Stimulated activated CD4-positive, alpha-beta T cell treated with anti-CD3 and anti-CD28 coated beads, TNF-alpha, amount 100 ng/mL, for 1 hour (primary cell): ENCODE measurements at places on chromosomes 13 and 19.

DNA sequence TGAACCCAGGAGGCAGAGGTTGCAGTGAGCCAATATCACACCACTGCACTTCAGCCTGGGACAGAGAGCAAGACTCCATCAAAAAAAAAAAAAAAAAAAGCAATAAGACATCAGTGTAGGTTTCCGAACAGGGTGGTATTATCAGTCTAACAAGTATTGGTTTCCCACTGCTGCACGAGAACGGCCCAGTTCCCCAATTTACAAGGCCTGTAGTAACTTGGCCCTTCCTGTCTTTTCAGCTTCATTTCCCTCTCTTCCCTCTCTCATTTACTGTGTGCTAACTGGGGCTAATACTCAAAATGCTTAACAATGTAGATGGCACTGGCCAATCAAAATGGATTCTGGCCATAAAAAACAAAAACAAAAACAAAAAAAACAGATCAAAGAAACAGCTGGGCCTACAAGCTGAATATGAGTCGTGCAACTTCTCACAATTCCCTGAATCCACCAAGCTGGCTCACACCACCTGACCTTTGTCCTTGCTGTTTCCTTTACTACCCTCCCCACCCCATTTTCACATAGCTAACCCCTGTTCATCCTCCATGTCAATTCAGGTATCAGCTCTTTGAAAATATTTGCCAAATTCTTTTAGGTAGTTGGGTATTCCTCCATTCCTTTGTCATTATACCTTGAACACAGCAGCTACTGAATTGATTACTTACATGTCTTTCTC lies 2.4 kb downstream of the TEX101 start:
- no peak for DNase-seq

GRCh38 chr13:35838356-35838755 lies 292.8 kb downstream of the DCLK1 start:
- DNase-seq, result no peak

GRCh38 chr13:30456290-30456689 lies 9.4 kb downstream of the HMGB1 start:
- no peak for DNase-seq

DNA sequence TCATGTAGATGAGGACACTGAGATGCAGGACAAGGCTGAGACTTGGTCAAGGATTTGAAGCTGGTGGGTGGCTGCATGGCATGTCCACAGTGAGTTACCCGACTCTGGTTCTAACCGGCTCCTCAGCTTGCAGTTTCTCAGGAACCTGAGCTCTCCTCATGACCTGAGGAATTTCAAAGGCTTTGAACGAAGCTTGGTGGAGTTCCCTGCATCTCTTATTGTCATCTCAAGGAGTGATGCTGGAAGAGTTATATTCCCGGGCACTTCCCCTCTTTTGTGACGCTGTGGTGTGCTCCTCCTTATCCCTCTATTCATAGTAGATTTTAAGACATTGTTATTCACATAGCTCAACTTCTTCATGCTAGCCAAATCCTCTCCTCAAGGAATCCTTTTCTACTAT lies 500.1 kb upstream of the HTR2A start:
- no peak for DNase-seq

DNA sequence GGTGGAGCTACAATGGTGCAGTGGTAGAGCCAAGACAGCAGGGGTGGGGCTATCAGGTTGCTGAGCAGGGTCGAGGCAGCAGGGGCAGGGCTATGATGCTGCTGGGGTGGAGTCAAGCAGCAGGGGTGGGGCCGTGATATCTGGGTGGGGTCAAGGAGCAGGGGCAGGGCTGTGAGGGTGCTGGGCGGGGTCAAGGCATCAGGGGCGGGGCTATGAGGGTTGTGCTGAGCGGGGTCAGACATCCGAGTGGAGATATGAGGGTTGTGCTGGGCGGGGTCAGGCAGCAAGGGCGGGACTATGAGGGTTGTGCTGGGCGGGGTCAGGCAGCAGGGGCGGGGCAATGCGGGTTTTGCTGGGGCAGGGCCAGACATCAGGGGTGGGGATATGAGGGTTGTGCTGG lies 14.7 kb downstream of the HCN2 start:
- DNase-seq, result no peak
